ENCODE measurements at places on chromosomes 16 and 17.

DNA sequence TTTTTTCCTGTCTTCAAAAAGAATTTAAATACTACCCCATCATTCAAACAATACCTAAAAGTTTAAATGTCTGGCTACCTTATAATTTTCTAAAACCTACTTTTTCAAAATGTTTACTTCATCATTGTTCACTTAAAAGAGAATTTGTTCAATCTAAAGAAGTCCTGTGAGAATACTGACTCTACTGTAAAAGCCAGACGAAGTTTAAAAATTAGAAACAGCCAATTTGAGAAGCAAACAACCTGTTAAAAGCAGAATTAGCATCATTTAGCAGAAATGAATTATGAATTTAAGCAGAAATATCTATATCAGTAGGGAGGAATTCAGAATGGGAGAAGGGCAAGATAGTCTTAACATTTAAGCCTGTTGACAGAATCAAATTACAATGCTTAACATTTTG, 2.1 kb downstream of the SKA2 start:
- no peak for DNase-seq

DNA sequence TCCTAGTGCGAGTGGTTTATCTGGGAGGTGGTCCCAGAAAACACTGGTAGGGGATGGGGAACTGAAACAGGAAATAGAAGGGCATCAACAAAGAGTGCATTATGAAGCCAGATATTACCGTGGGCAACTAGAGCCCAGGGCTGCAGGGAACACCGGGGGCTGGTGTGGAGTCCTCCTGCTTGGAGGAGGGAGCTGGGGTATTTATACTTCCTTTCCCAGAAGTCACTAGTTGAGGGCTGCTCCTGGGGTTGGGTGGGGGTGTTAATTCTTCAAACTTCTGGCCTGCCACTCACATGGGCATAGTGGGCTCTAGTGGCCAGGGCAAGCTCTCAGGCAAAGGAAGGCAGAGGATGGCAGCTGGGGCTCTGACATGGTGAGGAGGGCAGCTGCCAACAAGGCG, 14.7 kb downstream of the LAT start:
- DNase-seq: no peak

DNA sequence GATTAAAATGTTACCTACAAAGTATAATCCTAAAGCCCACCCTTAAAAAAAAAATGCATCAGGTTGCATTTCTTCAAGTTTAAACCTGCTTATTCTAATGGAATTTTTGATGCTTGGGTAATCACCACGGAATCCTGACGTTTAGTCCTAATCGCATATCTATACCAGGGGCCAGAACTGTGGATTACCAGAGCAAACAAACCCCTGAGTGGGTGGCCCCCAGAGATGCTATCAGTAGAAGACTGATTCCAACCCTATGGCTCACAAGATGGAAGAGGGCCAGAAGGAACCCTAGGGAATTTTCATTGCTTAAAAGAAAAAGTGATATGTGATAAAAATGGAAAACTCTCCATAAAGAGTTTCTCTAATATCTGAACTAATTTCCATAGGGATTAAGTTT, 152.2 kb upstream of the NOG start:
- no peak for DNase-seq

- DNase-seq: peak; percentile 20
Observed at GRCh38 chr16:56576585-56577299, 11.9 kb downstream of the MT4 start.

- DNase-seq: no peak
Observed at GRCh38 chr16:9713156-9713555, 469.1 kb downstream of the GRIN2A start.

DNA sequence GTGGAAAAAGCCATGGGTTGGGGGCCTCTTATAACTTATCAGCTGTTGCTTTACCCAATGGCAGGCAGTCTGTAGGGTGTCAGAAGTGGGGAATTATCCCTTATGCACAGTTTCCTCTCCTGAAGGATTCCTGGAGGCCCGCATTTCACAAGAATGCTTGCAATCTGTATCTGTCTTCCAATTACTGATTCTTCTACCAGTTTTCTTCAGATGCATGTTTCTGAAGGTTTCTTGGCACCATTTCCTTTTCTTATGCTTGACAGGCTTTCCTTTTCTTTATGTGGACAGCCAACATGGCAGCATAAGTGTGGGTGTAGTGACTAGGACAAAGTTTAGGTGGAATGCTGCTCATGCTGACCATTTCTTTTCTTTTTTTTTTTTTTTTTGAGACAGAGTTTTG, 36.1 kb downstream of the MAP3K3 start:
- no peak for DNase-seq

DNA sequence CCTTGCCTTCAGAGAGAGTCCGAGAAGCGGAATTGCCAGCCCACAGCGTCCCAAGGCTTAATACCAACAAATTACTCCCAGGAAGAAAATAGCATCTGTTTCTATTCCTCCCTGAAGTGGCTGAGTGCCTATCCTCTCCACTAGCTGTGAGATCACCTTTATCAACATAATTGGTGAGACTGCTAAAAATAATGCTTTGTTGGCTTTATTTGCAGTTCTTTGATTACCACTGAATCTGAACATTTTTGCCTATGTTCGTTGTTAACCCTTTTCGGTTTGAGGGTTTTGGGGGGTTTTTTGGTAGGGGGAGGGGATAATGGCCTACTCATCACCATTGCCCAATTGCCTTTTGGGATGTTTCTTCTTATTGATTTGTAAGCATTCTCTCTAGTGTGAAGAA, 31.0 kb downstream of the MMP15 start:
- DNase-seq: no peak

DNA sequence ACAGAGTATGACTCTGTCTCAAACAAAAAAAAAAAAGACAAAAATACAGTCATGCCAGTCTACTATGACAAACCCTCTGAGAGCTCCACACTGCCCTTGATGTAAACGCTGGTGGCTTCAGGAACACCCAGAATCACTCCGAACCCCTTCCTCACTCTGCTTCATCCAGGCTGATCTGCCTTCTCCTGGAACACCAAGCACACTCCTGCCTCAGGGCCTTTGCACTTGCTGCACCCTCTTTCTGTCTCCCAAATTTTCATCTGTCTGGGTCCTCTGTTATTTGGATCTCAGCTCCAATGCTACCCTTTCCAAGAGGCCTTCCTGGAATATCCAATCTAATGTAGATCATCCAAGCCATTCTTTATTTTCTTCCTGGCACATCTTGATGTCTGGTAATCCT, 7.9 kb upstream of the SLC39A11 start:
- no peak for DNase-seq

All from NCI-H187 (cell line).